Testis (tissue), 5 donors: ENCODE measurements at places on chromosomes 7 and 10. TPM values are rescaled to one million over a fixed set of nuclear protein-coding genes. Genes with fewer than 3 reads are reported as not detected.

DNA sequence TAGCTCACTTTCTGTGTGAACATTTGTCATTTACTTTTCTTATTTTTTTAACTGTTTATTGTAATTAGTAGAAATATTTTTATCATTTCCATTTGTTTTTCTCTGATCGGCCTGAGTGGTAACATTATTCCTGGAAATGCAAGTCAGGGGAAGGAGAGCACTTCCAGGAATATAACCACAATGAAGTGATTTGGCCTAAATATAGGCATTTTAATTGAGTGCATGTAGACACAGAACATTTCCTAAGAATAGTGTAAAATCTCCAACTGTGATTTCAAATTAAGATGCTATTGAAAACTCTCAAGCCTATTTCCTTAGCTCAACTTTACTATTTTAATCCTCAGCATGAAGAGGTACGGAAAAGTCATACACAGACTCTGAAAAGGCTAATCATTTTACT is 86.5 kb upstream of the SKAP2 start:
- no peaks in the 10 kb centered on the region for H3K36me3 ChIP-seq
- no peak for DNase-seq
- H3K27ac ChIP-seq, result no peak overlapping the region
- no peaks in the 10 kb centered on the region for H3K4me1 ChIP-seq

DNA sequence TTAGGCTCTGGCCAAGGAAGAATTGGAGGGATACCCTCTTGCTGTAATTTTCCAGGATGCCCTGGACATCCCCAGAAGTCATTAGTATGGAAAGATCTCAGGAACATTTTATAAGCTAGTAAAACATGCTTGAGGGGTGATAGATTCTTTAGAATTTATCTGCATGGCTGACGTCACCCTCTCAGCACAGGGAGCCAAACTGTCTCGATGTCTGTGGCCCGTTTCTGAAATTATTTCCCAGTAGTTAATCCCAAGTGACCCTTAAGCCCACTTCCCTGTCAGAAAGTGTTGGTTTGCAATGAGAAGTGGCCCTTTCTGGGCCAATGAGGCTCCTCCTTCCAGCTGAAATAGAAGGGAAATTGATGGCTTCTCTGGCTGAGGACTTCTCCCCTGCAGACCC is 184.5 kb upstream of the BMPER start:
- no peak for DNase-seq
- no peak overlapping the region for H3K4me3 ChIP-seq
- H3K36me3 ChIP-seq, result no peaks in the 10 kb centered on the region

Gene GIMAP1
- 2.8 TPM for polyA plus RNA-seq

GRCh38 chr10:27391916-27392315 is 112.2 kb upstream of the RAB18 start:
- H3K27me3 ChIP-seq, result no peaks in the 10 kb centered on the region
- no peak overlapping the region for H3K27ac ChIP-seq
- no peaks in the 10 kb centered on the region for H3K4me1 ChIP-seq
- DNase-seq, result no peak

- no peaks in the 10 kb centered on the region for H3K4me1 ChIP-seq
- H3K27me3 ChIP-seq, result no peaks in the 10 kb centered on the region
- H3K27ac ChIP-seq, result no peak overlapping the region
- no peak overlapping the region for H3K4me3 ChIP-seq
- DNase-seq, result no peak
- no peaks in the 10 kb centered on the region for H3K36me3 ChIP-seq
These were observed 22.6 kb downstream of the CYP2C18 start for GRCh38 chr10:94706089-94706488.

DNA sequence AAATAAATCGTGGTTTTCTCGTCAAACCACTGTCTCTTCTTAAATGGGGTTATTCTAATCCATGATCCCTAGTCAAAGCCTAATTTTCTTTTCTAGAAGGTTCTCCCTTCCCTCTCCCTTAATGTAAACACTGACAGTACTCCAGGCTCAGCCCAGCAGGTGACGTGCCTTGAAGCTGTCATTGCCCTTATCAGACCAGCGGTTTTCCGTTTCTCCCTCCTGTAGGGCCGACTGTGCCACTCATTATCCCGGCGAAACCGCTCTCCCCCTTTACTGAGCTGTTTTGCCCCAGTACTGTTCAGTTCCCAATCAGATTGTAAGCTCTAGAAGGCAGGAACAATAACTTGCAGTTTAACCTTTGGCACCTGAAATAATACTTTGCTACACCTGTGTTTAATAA is 153.5 kb upstream of the RHEB start:
- no peaks in the 10 kb centered on the region for H3K27me3 ChIP-seq
- no peak for DNase-seq
- no peaks in the 10 kb centered on the region for H3K36me3 ChIP-seq
- no peak overlapping the region for H3K4me3 ChIP-seq
- H3K4me1 ChIP-seq, result no peaks in the 10 kb centered on the region

DNA sequence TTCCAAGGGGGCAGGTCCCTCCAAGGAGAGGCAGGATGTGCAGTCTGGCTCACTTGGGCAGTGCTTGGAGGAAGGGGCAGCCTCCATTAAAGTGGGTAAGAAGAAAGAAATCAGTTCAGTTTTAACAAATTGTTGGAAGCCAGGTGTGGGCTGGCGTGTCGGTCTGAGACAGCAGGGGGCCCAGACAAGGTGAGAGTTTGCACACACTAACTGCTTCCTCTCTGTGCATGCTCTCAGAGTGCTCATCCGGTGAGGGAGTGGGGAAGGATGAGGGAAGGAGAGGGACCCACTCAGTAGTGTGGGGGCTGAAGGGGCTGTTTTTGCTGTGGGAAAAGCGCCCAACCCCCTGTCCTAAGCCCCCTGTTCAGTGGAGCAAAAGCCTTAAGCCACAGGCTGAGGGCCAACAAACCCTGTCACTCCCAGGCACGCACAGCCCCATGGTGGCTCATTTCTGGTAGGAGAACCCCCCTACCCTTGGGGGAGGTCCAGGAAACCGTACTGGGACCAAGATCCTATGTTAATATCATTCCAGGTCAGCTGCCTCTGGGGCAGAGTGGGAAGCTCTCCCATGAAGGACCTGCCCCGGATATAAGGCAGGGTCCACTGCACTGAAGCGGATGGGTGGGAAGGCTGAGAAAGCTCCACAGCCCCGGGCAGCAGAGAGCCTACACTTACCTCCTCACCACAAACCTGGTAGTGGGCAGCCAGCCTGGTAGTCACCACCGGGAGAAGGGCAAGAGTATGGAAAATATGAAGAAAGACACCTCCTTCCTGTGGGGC is 5.1 kb upstream of the PCBD1 start:
- no peaks in the 10 kb centered on the region for H3K27me3 ChIP-seq
- no peak for DNase-seq
- no peak overlapping the region for H3K4me3 ChIP-seq
- no peak overlapping the region for H3K27ac ChIP-seq
- peaks cover 19% of the 10 kb centered on the region for H3K4me1 ChIP-seq
- no peaks in the 10 kb centered on the region for H3K36me3 ChIP-seq

Gene CRTAC1
- polyA plus RNA-seq, result 11.5 TPM

- no peaks in the 10 kb centered on the region for H3K36me3 ChIP-seq
- no peak overlapping the region for H3K4me3 ChIP-seq
- no peak overlapping the region for H3K27ac ChIP-seq
- DNase-seq, result no peak
- H3K27me3 ChIP-seq, result no peaks in the 10 kb centered on the region
These were observed 7.5 kb downstream of the HIBADH start for GRCh38 chr7:27655184-27655583.
